ENCODE measurements at places on chromosomes 16 and 17.

DNA sequence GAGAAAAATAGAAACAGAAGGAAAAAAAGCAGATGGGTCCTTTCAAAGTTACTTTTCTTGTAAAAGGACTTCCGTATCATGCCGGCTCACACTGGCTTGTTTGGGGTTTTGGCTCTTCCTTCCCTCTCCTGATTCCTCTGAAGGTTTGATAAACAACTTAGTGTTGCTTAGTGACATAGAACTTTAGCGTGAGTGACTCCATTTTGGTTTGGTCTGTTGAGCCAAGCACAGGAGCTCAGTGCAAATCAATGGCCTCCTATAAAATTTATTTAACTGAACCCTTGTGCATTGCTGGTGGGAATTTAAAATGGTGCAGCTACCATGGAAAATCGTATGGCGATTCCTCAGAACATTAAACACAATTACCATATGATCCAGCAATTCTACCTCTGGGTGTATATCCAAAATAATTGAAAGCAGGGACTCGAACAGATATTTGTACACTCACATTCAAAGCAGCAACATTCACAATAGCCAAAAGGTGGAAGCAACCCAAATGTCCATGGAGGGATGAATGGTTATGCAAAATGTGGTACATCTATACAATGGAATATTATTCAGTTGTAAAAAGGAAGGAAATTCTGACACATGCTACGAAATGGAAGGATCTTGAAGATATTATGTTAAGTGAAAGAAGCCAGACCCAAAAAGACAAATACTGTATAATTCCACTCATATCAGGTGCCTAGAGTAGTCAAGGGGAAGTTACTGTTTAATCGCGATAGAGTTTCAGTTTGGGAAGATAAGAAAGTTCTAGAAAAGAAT is 1.1 kb upstream of the TUBG2 start:
- DNase-seq, result no peak

DNA sequence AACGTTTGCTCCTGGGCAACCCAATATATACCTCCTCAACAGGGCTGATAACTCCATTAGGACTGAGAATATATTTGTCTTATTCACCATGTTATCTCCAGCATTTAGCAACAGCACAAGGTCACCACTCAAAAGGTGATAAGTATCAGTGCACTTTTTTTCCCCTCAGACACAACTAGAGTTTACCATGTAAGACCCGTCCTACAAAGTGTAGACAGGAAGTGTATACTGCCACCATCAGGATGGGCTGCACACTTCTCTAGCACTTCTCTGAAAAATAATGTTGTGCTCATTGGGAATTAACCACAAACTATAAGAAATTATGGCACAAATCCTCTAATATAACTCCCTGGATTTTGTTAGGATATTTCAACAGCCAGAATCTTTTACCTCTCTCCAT is 5.7 kb upstream of the VAT1L start:
- no peak for DNase-seq

- DNase-seq, result no peak
These were observed 102.2 kb downstream of the RAB11FIP4 start for GRCh38 chr17:31493656-31494155.

GRCh38 chr17:2070241-2071023 is 15.5 kb downstream of the HIC1 start:
- DNase-seq, result no peak

DNA sequence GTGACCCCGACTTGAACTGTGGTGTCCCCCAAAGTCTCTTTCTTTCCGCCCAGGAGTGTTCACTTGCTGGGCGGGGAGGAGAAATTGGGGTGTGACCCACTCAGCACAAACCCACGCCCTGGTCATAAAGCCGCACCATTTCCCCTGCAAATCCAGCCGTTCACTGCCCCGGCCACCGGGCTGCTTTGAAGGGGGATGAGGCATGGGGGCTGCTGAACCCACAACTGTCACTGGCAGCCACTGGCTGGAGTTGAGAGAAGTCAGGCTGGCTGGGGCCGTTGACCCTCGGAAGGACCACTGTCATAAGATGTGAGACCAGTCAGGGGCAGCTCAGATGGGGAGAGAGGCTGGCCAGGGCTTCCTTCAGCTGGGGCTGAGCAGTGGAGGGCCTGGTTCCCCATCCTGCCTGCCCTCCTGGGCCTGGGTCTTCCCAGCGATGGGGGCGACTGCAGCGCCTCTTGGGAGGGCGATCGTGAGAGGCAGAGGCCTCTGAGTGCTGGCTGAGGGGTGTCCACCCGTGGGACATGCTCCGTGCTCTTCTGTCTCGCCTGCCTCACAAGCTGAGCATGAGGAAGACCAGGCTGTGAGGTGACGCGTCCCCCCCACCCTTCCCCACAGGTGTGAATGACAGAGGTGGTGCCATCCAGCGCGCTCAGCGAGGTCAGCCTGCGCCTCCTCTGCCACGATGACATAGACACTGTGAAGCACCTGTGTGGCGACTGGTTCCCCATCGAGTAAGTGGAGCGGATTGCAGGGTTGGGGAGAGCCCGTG is 19.5 kb downstream of the C16orf90 start:
- no peak for DNase-seq

- no peak for DNase-seq
These were observed 16.7 kb downstream of the SOCS3 start for GRCh38 chr17:78343187-78343542.

DNA sequence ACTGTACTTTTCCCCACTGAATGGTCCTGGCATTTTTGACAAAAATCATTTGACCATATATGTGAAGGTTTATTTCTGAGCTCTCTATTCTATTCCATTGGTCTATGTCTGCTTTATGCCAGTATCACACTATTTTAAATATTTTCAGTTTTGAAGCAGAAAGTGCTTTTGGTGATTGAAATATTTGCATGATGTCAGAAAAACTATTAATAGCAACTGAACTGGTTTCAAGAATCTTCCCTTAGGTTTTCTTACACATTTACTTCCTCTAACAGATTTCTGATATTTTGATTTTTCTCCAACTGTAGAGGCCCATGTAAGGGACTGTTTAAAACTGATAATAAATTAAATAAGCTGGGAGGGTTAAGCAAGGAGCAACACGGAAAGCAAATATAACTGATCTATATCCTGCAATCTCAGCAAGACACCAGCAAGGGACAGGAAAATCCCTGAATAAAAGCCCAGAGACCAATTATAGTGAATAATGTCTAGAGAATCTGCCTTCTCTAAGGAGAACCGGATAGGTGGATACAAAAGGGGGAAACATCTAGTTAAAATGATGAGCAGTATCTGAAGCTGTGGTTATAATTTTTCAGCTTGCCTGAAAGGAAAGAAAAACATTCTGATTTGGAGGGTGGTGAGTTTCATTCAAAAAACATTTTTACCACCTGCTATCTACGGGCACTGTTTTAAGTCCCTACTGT is 80.9 kb upstream of the STAC2 start:
- no peak for DNase-seq

DNA sequence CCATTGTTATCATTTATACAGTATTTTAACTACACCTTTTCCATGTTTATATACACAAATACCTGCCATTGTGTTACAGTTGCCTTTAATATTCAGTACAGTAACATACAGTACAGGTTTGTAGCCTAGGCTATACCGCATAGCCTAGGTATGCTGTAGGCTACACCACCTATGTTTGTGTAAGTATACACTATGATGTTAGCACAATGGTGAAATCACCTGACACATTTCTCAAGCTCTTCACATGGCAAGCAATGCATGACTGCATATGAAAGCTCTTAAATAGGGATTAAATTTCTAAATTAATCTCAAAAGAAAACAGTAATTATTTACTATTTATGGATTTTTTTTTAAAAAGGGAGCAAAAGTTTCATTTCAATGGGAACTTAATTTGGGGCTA is 12.0 kb downstream of the LRRC37B start:
- no peak for DNase-seq

GRCh38 chr17:82444284-82444893 is 6.2 kb downstream of the CYBC1 start:
- DNase-seq, result no peak

DNA sequence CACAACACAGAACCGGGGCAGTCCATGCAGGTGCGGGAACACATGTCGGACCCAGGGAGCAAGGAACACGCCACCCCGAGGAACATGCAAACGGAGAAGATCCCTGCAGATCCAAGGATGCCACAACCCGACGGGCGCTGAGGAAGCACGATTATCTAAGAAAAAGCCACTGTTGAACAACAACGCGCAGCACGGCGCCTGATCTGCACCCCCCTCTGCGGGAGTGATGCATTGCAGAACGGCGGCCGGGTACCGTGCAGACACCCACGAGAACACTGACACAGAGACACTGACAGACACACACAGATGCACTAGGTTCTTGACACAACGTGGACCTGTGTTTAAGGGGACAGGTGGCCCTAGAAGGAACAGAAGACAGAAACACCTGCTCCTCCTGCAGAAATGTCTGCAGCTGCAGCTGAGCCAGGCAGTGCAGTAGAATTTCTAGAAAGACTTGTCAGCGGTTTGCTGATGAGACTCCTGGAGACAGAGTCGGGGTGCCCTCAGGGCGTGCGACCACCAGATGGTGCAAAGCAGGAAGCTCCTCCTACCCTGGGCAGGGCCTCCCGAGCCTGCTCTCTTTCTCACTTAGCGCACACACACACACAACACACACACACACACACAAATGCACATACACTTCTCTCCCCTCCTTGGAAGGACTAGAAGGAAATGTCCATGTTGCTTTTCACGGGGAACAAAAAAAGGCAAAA is 7.5 kb downstream of the NPTX1 start:
- DNase-seq, result no peak

DNA sequence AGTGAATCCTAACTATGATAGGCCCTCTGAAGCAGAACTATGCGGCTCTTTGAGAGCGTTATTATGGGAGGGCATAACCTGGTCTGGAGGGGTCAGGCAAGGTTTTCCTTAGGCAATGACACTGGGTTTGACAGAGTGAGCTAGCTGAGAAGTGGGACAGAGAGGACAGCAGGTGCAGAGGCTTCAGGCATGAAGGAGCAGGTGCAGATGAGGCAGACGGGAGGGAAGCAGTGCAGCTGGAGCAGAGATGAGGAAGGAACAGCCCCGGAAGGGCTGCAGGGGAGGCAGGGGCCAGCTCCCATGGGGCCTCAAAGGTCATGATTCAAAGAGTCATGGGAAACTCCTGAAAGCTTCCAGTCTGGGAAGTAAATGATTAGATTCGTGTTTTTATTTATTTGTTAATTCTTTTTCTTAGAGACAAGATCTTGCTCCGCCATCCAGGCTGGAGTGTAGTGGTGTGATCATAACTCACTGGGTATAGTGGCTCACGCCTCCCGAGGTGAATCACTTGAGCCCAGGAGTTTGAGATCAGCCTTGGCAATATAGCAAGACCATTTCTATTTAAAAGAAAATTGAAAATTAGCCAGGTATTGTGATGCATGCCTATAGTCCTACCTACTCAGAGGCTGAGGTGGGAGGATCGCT is 5.4 kb downstream of the MARCHF10 start:
- DNase-seq, result no peak

GRCh38 chr17:81733507-81734404 is 21.7 kb downstream of the SLC25A10 start:
- peak; percentile 63 for DNase-seq

DNA sequence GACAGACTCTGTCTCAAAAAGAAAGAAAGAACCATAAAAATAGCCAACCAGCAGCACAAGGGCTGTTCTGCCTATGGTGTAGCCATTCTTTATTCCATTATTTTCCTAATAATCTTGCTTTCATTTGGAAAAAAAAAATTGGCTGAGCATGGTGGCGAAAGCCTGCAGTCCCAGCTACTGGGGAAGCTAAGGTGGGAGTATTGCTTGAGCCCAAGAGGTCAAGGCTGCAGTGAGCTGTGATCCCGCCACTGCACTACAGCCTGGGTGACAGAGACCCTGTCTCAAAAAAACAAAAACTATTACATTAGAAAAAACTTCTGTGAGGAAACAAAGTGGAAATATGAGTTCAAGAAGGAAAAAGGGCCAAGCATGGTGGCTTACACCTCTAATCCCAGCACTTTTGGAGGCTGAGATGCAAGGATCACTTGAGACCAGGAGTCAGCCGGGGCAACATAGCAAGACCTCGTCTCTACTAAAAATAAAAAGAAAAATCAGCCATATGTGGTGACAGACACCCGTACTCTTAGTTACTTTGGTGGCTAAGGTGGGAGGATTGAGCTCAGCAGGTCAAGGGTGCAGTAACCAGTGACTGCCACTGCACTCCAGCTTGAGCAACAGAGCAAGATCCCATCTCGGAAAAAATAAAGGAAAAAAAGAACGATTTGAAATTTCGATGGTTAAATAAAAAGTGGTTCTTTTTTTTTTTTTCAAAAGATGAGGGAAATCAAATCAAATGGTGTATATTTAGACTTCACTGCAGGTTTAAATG is 2.5 kb downstream of the DCAKD start:
- DNase-seq, result no peak

GRCh38 chr16:4416200-4417032 is at the start of gene CORO7:
Gene CORO7, minus strand, starts transcription at chr16:4416596. Its CDS starts 78 bp downstream, at chr16:4416518.
- DNase-seq, result peak; percentile 76

DNA sequence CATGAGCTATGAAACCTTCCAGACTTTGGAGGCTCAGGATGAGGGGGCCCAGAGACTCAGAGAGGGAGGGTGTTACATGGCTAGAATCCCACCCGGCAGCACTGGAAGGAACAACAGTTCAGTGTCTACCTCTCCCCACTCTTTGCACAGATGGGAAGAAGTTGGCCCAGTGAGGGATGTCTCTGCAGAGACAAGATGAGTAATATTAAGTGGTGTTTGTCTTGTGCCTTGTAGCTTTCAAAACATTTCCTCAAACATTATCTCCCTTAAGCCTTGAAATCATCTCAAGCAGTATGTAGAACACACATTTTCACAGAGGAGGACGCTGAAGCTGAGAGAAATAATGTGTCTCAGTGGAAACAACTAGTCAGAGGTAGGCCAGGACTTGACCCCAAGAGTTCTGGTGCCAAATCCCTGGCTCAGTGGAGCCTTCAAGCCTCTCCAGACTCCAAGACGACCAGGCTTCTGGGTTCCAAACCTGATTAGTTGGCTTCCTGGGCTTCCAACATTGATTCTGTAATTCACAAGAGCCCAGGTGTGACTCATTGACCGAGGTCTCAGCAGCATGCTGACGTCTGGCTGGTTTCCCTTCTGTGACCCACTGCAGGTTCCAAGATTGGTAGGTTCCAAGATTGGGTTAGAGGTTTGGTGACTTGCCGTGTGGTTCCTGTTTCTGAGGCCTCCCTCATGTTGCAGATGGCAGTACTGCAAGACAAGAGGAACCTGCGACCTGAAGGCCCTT is 7.4 kb downstream of the RNF112 start:
- peak; percentile 66 for DNase-seq

- no peak for DNase-seq
These were observed 55.1 kb downstream of the SOX9 start for GRCh38 chr17:72175787-72176515.

DNA sequence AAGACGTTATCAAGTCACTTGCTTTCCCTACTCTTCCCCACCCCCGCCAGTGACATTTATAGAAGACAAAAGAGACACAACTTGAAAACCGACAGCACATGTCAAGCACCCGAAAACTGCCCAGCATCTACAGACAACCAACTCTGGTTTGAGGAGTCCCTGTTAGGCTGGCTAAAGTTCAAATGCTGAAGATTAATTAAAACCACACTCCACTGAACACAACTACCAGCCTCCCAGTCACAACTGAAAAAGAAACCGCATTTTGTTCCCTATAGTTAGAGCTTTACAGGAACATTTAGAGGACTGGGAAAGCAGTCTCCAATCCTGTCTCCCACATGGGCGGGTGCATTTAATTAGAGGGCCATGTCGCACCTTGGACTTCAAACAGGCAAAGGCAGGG is 73.0 kb upstream of the COX10 start:
- DNase-seq, result no peak

- DNase-seq, result no peak
These were observed 184.9 kb upstream of the CDH11 start for GRCh38 chr16:65306722-65307121.

Data from kidney capillary endothelial cell (primary cell).